ENCODE measurements at places on chromosomes 6 and 20.

DNA sequence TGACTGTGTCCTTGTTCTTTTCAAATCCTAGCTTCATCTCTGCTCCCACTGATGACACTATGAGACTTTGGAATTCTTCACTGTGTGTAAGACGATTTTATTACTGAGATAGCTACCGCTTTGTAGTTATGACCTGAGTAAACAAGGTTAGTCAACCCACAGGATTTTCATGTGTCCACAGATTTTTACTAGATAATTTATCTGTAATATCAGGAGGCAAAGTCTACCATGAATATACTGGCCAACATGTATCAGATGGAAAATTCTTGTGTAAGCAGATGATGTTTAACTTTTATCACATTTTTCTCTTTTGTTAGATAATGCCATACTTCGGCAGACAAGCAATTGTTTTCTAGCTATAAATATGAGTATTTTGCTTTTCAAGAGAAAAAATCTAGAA lies 119.8 kb downstream of the SGK1 start:
- DNase-seq: no peak

GRCh38 chr20:50488236-50488806 lies 21.9 kb upstream of the PTPN1 start:
- no peak for DNase-seq

- no peak for DNase-seq
Observed at GRCh38 chr6:39824030-39824926, 32.1 kb downstream of the DAAM2 start.

DNA sequence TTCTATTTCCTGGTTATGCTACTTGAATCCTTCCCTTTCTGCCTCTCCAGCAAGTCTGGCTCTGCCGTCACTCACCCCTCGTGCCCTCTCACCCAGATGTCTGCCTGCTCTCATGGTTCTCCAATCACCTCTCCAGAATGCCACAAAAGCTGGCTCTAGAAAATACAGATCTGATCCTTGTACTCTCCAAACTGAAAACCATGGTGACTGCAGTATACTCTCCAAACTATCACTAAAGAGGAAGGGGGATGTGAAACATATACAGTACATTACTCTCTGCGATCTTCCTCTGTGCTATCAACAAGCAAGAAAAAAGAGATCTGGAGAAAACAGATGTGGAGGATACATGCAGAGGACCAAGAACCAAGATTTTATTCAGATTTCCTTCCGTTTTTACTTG lies 91.1 kb downstream of the ATXN1 start:
- DNase-seq: no peak

- DNase-seq: no peak
Observed at GRCh38 chr6:135358985-135359384, 138.6 kb downstream of the AHI1 start.

DNA sequence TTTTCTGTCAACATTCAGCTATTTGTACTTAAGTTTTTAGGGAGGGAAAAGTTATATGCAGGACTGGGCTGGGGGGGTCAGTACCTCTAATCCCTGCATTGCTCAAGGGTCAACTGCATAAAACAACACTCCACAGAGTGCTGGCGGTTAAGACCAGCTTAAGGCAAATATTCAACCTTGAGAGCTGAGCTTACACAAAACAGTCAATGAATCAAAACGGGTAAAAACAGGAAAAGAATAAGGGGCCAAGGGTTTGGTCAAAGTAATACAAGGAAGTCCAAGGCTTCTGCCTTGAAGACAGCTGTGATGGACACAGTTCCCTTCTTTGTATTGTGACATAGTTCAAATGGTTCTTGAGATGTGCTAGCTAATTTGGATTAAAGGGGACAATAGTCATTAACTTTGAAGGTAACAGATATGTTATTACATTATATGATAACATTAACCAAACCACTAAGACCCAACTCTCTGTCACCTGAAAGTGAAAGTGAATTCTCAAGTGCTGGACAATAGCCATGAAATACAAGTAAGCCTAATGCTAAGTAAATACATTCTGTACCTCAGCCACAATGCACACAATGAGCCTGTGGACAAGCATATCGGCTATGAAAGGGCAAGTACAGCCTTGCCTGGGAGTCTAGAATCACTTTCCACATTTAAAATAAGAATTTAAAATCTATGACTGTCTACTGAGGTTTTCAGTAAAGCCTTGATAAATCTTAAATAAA lies 106.8 kb downstream of the PDE10A start:
- no peak for DNase-seq

GRCh38 chr6:103570431-103570830 lies 1289.3 kb downstream of the HACE1 start:
- DNase-seq: no peak

- no peak for DNase-seq
Observed at GRCh38 chr6:118122161-118122725, 215.2 kb downstream of the SLC35F1 start.

GRCh38 chr6:96836631-96837080 lies 621 bp downstream of the GPR63 start:
- DNase-seq: no peak

DNA sequence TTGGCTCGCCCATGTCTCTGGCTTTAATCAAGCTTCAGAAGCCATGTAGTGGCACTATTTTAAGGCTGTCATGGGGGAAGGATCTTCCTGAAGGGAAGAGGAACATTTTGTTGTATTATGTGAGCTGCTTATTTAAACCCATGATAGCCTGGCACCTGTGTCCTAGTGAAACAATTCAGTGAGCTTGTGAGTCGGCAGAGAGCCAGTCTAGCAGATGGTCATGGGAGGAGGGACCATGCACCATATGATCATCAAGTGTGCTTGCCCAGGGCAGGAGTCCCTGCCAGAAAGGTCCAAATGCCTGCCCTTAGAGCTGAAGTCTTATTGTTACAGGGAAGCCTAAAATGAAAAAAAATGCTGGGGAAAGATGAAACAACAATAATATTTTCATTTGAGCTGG lies 132.9 kb downstream of the PRDM13 start:
- no peak for DNase-seq

DNA sequence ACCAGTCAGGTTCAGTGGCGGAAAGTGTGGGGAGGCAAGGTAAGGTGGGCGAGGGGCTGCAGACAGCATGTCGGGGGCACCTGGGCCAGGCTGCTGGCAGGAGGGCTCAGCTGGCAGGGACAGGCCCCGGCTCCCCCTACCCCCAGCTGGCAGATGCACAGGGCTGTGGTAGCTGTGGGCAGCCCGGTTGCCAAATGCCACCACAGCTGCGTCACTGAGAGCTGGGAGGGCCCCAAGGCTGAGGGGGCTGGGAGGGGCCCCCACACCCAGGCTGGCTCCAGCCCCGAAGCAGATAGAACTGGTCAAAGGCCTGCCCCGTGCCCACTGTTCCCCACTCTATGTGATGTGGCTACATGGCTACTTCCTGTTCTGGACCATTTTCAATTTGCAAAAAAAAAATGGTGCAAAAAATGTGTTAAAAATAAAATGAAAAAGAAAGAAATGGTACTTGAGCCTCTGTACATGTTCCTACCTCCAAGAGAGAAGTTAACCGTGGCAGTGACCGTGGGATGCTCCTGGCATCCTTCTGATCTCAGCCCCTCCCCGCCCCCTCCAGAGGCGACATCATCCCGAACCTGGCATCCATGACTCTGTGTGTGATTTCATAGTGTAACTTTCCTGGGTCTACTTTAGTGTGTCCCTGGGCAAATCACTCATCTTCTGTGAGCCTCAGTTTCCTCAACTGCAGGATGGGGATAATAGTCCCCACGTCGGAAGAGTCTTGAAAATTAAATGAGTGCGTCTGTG lies 64.4 kb downstream of the UBE2V1 start:
- no peak for DNase-seq

- no peak for DNase-seq
Observed at GRCh38 chr6:105199711-105200110, 19.9 kb upstream of the POPDC3 start.

DNA sequence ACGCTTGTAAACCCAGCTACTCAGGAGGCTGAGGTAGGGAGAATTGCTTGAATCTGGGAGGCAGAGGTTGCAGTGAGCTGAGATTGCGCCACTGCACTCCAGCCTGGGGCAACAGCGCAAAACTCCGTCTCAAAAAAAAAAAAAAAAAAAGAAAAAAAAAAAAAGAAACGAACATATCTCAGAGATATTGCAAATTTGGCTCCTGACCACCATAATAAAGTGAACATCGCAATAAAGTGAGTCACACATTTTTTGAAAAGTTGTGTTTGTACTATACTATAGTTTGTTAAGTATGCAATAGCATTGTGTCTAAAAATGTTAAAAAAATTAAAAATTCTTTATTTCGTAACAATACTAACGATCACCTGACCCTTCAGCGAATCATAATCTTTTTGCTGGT lies 13.3 kb downstream of the RSPH9 start:
- no peak for DNase-seq

- DNase-seq: no peak
Observed at GRCh38 chr20:1831606-1832005, 63.6 kb upstream of the SIRPA start.

DNA sequence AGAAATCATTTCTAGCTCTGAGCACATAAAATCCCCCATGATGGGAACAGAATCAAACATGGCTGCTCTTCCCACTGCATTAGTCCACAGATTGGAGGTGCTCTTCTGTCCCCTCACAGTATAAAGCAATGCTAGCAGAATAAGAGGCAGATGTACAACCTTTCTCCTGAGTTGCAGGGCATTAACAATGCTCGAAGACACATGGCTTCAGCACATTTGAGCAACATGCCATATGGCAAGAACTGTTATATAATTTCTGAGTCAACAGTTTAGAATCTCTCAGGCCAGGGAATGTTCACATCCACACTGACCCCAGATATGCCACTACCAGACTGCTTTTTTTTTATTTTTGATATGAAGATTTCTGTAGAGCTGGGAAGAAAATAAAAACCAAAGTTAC lies 119.6 kb downstream of the KIF13A start:
- DNase-seq: no peak

DNA sequence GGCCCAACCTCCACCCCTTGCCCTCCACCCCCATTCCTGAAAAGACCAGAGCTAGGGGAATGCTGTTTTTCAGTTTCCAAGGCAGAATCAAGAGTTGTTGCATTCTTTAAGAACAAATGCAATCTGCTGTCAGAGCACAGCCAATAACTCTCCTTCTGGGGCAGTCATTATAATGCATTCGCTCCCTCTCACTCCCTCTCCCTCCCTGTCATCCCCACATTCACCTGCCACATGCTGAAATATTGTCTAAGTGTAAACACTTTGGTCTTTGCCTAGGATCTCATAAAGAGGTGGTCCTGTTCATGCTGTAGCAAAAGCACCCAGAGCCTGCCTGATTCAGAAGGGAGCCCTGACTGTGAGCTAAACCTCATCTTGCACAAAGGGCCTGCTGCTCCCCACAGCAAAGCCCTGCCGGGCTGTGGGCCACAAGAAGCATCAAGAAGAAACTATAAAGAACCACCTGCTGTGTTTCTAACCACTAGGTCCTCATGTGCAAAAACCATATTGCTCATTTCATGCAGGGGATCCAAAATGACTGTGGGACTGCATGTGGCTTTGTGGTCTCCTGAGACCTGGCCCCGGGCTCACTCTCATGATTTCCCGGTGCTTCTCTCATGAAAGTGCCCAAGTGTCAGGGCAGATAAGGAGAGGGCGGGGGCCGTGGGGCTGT lies 85.6 kb downstream of the GPR6 start:
- DNase-seq: no peak

GRCh38 chr6:157853018-157853805 lies 30.2 kb downstream of the SNX9 start:
- no peak for DNase-seq

GRCh38 chr6:110217266-110217665 lies 37.0 kb downstream of the CDC40 start:
- no peak for DNase-seq

DNA sequence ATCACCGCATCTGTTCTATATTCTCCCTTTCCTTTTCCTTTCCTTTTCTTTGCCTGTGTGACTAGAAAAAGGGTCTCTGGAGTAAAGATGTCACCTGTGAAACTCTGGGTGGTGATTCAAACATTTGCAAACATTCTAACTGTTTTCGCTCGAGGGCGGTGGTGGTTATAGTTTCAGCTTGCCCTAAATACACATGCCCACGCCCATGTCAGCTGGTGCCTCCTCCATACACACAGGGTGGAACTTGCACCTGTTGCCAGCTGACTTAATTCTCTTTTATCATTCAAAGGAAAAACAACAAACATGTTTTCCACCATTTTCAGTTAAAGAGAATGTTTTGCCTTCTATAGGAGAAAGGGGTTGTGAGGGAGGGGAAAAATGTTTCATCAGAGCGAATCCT lies 381.9 kb upstream of the ARID1B start:
- DNase-seq: no peak

DNA sequence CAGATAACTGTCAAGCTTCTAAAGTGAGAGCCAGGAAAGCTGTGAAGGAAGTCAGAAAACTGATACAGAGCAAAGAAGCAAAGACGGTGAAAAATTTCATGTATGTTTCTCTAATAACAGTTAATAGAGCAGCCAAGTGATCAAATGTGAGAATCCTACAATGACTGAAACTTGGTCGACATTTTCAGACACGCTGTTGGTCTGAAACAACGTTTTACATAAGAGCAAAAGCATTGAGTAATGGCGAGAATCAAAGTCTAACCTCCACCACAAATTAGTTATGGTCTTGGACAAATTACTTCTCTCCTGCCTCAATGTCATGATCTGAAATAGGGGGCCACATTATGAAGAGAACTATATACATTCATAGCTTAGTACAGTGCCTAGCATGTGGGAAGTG lies 3.3 kb downstream of the MKKS start:
- no peak for DNase-seq

GRCh38 chr20:13200767-13201500 lies 20.1 kb upstream of the ISM1 start:
- DNase-seq: no peak

- DNase-seq: no peak
Observed at GRCh38 chr6:3280091-3280490, 21.3 kb downstream of the PSMG4 start.

- DNase-seq: no peak
Observed at GRCh38 chr6:28814032-28814976, 109.5 kb downstream of the TRIM27 start.

- DNase-seq: no peak
Observed at GRCh38 chr6:46410334-46410953, 80.8 kb downstream of the RCAN2 start.

DNA sequence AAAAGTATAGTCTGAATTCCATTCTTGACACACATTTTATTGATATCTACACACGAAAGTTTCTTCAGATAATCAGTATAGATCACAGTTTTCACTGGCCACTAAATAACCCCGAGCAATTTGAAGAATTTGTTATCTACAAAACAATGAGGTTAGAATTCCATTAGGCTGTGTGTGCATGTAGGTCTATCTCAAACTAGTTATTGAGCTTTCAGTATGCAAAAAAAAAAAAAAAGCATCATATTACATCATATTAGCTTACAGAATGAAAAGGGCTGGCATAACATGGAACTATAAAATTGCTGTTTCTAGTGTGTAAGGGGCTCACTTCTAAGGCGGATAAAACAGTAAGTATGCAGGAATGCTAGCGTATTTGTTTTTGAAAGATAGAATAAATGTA lies 59.5 kb upstream of the ADGRG6 start:
- DNase-seq: no peak

Data from left renal cortex interstitium (tissue), 4 donors.